ENCODE measurements at places on chromosomes 11 and 22.

- H3K36me3 ChIP-seq = no peaks in the 10 kb centered on the region
- H3K4me3 ChIP-seq = no peak overlapping the region
- no peaks in the 10 kb centered on the region for H3K4me1 ChIP-seq
- DNase-seq = peak; percentile 13
- no peak overlapping the region for H3K27ac ChIP-seq
These were observed 150.7 kb downstream of the PKNOX2 start for GRCh38 chr11:125315079-125315740.

DNA sequence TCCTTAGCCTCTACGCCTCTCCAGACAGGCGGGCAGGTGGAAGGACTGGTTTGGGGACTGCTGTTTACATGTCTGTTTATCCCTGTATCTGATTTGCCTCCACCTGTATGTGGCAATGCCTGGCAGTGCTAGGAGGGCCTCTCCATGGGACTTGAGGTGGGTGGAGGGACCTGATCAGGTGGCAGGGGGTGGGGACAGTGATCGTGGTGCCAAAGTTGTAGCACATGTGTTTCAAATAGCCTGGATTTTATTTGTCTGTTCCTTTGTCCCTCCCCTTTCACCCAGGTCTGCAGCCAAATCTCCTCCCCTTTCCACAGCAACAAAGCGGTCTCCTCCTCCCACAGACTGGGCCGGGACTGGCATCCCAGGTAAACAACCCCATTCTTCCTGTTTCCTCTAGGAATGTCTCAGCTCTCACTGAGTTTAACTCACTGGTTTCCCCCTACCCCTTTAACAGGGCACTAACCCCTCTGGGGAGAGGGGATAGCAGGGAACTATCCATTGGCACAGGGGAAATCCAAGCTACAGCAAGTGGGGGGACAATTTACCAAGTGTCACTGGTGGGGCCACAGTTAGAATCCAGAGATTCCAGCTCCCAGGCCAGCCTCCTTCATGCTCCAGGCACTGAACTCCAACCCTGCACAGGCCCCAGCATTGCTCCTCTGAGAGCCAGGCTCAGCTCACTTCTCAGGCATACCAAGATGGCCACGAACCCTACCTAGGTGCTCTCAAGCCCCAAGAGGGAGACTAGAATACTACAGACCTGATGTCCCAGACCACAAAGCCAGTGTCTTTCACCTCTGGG lies 22.9 kb upstream of the TLCD5 start:
- no peaks in the 10 kb centered on the region for H3K27me3 ChIP-seq
- H3K36me3 ChIP-seq = no peaks in the 10 kb centered on the region
- DNase-seq = no peak
- peaks cover 16% of the 10 kb centered on the region for H3K4me1 ChIP-seq
- H3K27ac ChIP-seq = no peak overlapping the region

DNA sequence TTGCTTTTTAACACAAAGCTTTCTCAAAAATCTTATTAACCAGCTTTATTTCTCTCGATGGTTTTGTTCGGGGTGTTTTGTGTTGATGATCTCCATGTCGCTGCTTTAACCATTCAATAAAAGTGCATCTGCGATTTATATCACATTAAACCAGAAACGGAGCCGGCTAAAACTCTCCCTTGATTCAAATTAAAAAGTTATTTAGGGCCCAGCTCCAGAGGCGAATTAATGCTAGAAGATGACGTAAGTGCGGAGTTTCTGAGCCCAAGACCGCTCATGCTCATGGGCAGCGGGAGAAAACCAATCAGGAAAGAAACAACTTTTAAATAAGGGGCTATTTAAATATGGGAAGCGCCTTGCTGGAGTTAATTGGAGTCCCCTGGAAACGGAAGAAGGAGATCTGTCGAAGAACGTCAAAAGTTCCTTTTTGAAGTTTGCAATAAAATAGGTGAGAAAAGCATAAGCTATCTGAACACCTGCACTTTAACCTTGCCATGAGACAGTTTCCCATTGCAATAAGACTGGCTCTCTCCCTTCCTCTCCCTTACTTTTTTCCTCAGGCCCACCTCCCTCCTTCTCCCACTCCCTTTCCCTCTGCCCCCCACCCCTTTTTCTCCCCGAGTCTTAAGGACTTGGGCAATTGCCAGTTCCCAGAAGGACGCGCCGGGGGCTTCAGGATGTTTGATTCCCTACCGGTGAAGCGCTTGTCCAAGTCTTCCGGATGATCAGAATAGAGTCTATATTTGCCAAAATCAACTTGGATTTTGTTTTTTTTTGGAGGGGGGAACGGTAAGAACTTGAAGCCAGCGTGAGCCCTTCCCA lies 1.9 kb upstream of the DBX1 start:
- DNase-seq = no peak
- H3K27me3 ChIP-seq = peaks cover 94% of the 10 kb centered on the region
- 0 out of 2 replicates have a peak, but pooled peaks cover 7% of the 10 kb centered on the region for H3K4me1 ChIP-seq
- H3K27ac ChIP-seq = no peak overlapping the region

- H3K27ac ChIP-seq = no peak overlapping the region
- no peaks in the 10 kb centered on the region for H3K27me3 ChIP-seq
- no peak overlapping the region for H3K4me3 ChIP-seq
- no peaks in the 10 kb centered on the region for H3K36me3 ChIP-seq
These were observed 72.3 kb upstream of the CHRM4 start for GRCh38 chr11:46463701-46464421.

DNA sequence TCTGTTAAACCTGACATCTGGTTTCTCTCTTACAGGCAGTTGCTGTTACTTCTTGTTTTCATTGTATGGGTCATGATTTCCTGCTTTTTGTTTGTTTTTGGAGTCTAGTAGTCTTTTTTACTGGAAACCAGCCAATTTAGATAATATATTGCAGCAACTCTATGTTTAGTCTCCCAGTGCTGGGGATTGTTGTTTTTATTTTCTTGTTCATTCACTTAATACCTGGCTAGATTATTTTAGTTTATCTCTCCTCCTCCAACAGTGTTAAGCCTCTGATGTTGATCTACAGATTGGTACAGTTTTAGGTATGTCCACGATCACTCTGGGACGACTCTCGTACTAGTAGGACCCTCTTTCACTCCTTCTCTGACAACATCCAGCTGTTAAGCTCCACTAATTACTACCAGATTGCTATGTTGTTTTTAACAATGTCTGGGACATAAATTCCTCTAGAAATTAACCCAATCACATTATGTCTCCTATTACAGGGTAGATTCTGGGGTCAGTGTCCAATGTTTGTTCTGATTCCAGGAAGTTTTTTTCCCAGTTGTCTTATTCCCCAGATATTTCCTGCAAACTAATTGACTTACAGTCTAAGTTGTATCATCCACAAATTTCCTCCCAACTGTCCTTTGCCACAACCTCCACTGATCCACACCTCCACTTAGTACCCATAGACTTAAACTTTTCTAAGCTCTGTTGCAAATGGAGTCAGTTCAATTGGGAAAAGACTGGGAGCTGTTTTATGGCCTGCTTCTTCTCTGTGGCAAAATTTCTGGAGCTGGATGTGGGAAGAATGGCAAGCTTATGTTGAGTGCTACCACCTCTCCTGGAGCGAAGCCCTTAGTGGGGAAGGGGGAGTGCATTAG lies 1280.6 kb upstream of the CNTN5 start:
- H3K27me3 ChIP-seq = no peaks in the 10 kb centered on the region
- H3K4me3 ChIP-seq = no peak overlapping the region
- DNase-seq = peak; percentile 1
- no peak overlapping the region for H3K27ac ChIP-seq
- no peaks in the 10 kb centered on the region for H3K4me1 ChIP-seq
- no peaks in the 10 kb centered on the region for H3K36me3 ChIP-seq

DNA sequence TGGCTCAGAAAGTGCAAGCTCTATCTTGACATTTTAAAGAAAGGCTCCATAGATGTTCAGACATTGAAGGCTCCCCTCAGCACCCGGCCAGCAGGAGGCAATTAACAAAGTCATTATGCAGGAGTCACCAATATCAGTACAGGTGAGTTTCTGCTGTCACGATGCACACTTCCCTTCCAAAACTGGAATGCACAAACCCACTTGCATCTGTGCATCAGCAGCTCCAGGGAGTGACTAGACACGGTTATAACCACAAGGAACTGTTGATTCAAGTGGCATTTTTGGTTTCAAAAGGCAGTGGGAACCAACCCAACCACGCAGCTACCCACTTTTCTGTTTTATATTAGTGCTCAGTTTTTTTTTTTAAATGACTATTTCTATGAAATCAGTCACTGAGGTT lies 293.9 kb upstream of the NARS2 start:
- peaks cover 7% of the 10 kb centered on the region for H3K27me3 ChIP-seq
- no peaks in the 10 kb centered on the region for H3K4me1 ChIP-seq
- no peak overlapping the region for H3K27ac ChIP-seq
- H3K4me3 ChIP-seq = no peak overlapping the region

GRCh38 chr11:113928311-113928710 lies 23.7 kb downstream of the HTR3B start:
- no peak overlapping the region for H3K27ac ChIP-seq
- no peak for DNase-seq
- no peak overlapping the region for H3K4me3 ChIP-seq
- H3K4me1 ChIP-seq = no peaks in the 10 kb centered on the region

DNA sequence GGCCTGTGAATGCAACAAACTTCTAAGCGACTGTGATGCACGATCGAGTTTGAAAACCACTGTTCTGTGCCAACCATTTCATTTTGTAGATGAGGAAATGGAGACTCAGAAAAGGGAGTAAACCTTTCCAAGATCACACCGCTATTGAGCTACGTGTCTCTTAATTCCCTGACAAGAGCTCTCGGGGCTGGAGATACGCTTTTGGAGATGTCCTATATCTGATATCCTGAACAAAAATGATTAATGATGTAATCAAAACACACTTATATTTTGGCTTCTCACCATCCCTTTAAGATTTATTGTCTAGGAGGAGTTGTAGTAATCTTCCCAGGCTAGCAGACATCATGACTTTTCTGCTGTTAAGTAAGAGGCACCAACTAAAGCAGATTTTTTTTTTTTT lies 1.7 kb upstream of the PARVA start:
- H3K27ac ChIP-seq = peak overlapping the region; percentile 99
- H3K4me1 ChIP-seq = peaks cover 27% of the 10 kb centered on the region
- no peaks in the 10 kb centered on the region for H3K27me3 ChIP-seq
- DNase-seq = no peak
- H3K36me3 ChIP-seq = no peaks in the 10 kb centered on the region
- H3K4me3 ChIP-seq = no peak overlapping the region

DNA sequence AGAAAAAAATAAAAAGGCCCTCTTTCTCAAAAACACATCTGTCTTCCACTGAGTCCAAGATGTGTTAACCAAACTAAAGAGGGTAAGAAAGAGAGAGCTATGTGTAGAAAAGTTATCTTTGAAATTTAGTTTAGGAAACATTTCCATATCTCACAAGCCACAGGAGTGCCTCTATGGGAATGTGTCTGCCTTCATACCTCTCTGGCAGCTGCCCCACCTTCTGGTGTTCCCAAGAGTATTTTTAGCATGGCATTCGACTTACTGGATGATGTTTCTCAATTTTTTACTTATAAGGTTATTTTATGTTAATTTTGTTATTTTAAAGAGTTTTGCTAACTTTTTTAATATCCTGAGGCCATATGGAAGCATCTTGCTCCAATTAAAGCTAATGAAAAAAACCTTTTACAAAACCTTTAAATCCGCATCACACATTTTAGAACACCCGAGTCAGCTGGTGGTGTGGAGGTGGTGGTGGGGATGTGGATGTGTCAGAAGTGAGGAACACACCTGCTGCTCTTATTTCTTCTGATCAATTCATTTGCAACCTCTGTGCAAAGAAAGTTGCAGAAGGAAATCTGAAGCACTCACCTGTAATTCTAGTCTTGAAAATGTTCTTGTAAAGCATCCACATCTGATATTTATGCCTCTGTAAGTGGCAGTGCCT lies 112.2 kb downstream of the NCAM1 start:
- no peak overlapping the region for H3K27ac ChIP-seq
- H3K36me3 ChIP-seq = no peaks in the 10 kb centered on the region
- no peak for DNase-seq
- H3K27me3 ChIP-seq = no peaks in the 10 kb centered on the region

DNA sequence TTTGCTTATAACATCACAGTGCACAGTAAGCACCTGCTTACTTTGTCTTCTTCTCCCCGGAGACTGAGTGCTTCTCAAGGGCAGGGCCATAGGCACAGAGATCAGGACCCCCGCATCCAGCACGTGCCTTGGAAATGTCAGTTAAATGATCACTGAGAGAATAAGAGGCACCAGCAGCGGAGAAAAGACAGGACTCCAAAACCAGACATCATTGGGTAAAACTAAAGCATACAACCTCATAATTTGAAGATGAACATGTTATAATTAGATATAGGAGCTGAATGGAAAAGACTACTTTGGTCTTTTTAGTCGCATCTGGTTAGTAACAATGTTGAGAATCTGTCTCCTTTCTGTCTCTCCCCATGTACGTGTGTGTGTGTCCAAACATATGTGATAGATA lies 1279.9 kb downstream of the LRRC4C start:
- H3K4me3 ChIP-seq = no peak overlapping the region
- no peak for DNase-seq
- H3K4me1 ChIP-seq = no peaks in the 10 kb centered on the region
- H3K36me3 ChIP-seq = no peaks in the 10 kb centered on the region
- no peak overlapping the region for H3K27ac ChIP-seq

DNA sequence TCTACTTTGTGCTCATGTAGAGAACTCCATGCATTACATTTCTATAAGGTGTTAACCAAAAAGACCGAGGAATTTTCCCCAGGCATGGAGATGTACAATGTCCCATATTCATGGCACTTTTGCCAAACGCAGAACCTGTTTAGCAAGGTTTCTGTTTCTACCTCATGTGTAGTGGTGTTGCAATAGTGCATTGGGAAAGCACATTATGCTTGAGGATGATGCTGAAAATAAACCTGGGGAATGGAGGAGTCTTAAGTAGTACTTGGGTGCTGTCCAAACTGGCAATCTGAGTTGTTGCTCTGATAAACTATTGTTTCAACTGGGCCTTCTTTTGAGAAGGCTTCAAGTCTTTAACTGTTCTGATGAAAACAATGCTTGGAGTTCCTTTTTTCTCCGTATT lies 11.5 kb upstream of the MUC15 start:
- H3K27ac ChIP-seq = no peak overlapping the region
- no peak overlapping the region for H3K4me3 ChIP-seq
- DNase-seq = peak; percentile 10
- peaks cover 27% of the 10 kb centered on the region for H3K4me1 ChIP-seq
- no peaks in the 10 kb centered on the region for H3K36me3 ChIP-seq

All from GM23248 (cell line).